ENCODE measurements at places on chromosomes 6 and 20.
A peak's percentile ranks its signal among the peaks of the same experiment; 100 is the strongest.

DNA sequence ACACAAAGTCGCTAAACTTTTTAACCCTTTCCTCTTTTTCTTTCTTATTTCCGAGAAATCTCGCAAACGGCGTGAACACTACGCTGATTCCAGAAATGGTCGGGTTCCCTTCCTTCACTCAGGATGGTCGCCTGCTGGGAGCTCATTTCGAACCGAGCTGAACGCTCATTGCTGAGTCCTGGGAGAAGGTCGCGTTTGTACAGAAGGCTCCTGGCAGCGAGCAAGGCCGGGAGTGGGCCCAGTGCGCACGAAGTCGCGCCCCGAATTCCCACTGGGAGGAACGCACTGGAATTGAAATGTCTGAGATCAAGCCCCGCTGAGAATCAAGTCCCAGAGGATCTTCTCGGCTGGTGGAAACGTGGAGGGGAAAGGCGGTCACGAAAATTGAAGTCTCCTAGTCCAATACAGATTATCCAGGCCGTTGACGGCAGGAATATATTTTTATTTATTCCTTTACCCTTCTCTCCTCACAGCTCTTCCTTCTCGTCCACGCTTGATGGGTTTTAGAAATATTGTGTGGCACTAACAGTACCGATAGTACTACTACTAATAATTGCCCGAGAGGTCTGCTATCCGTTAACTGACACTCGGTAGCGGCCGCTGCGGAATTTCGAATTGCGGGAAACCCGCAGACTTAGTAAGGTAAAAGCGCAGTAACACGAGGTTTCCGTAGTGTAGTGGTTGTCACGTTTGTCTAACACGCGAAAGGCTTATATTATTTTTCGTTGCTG lies 207.2 kb upstream of the ZNF184 start:
- DNase-seq: no peak

GRCh38 chr20:2101057-2101864 lies at the start of gene STK35:
Gene STK35, plus strand, starts transcription at chr20:2101827. Its CDS starts 55 bp downstream, at chr20:2101882.
- DNase-seq: no peak

DNA sequence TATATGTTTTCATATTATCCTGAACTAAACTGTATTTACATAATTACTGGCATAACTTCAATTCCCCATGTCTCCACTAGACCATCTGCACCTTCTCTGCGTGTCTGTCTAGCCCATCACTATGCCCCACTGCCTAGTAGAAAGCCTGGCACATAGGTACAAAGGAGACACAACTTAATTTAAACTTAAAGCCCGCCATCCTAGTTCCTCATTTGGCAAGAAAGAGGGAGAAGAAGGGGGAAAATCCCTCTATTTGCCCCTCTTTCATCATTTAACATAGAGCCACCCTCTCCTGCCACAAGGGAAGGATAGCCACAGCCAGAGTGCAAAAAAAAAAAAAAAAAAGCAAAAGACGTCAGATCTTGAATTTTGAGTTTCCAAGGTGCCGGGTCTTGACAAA lies 1.8 kb downstream of the PKIG start:
- no peak for DNase-seq

- no peak for DNase-seq
Observed at GRCh38 chr6:147711476-147711875, 203.0 kb downstream of the SAMD5 start.

- DNase-seq: no peak
Observed at GRCh38 chr6:22682979-22683378, 113.6 kb downstream of the HDGFL1 start.

DNA sequence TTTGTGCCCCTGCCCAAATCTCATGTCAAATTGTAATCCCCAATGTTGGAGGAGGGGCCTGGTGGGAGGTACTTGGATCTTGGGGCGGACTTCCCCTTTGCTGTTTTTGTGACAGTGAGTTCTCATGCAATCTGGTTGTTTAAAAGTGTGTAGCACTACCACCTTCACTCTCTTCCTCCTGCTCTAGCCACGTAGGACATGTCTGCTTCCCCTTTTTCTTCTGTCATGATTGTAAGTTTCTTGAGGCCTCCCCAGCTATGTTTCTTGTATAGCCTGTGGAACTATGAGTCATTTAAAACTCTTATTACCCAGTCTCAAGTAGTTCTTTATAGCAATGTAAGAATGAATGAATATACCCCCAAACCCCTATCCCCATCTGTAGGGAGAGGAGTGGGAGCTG lies 1013.7 kb upstream of the MAP3K7 start:
- DNase-seq: no peak

- DNase-seq: no peak
Observed at GRCh38 chr20:51966296-51966971, 164.1 kb upstream of the SALL4 start.

- DNase-seq: no peak
Observed at GRCh38 chr20:34331838-34332237, 28.7 kb upstream of the AHCY start.

DNA sequence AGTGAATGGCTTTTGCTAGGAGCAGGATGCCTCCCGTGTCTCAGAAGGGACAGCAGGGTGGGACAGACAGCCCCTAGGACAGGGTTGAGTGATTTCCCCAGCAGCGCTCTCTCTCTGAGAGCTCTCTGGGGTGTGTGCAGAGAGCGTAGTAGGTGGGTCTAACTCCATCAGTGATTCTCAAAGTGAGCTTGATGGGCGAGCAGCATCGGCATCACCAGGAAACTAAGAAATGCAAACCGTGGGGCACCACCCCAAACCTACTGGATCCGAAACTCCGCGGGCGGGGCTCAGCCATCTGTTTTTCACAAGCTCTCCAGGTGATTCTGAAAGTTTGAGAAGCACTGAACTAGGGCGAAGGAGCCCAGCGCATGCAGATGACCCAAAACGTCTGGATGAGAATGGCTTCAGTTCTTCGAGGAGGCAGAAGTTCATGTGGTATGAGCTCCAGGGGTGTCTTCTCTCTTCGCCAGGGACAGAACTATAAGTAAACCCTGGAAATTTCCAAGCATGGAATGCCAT lies 119.6 kb upstream of the RNF24 start:
- DNase-seq: no peak

DNA sequence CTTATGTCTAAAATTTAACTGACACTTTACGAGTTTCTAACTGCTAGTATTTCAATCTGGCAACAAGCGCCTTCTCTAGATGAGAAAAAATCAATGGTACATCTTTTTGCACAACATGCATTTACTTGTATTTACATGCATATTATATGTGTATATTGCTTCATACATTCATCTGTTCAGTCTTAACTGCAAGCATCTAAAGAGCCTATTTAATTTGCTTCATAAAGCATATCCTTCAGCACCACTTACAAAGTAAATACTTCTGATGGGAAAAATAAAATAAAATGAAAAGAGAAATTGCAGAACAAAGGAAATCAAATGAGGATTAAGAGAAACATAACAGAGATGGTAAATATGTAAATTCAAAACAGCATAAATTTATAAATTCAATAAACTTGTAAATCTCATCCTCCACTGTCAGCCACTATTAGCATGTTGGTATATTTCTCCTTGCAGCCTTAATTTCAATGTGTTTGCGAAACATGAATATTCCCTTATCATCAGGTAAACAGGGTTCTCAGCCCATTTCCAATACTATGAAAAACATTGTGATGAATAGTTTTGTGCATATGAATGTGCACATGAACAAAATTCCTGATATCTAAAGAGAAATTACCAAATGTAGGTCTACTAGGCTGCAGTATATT lies 332.5 kb upstream of the RUNX2 start:
- no peak for DNase-seq

- DNase-seq: no peak
Observed at GRCh38 chr20:48718786-48719578, 108.8 kb downstream of the PREX1 start.

DNA sequence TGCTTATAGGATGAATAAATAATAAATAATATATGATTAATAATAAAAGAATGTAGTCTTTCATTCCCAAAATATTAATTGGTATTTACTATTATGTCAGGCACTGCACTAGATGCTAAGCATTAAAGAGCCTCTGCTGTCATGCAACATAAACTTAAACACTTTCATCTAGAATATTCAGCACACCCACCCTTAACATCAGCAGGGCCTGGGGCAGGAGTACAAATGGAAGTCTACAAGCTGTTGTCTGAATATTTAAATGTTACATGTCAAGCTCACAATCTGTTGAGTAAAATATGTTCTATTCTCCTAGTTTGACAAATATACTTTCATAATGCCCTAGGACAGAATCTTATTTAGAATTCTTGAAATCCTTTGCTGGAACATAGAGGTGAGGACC lies 395.1 kb downstream of the EPM2A start:
- DNase-seq: no peak

GRCh38 chr20:51156041-51156982 lies 133.4 kb upstream of the KCNG1 start:
- peak; percentile 52 for DNase-seq

DNA sequence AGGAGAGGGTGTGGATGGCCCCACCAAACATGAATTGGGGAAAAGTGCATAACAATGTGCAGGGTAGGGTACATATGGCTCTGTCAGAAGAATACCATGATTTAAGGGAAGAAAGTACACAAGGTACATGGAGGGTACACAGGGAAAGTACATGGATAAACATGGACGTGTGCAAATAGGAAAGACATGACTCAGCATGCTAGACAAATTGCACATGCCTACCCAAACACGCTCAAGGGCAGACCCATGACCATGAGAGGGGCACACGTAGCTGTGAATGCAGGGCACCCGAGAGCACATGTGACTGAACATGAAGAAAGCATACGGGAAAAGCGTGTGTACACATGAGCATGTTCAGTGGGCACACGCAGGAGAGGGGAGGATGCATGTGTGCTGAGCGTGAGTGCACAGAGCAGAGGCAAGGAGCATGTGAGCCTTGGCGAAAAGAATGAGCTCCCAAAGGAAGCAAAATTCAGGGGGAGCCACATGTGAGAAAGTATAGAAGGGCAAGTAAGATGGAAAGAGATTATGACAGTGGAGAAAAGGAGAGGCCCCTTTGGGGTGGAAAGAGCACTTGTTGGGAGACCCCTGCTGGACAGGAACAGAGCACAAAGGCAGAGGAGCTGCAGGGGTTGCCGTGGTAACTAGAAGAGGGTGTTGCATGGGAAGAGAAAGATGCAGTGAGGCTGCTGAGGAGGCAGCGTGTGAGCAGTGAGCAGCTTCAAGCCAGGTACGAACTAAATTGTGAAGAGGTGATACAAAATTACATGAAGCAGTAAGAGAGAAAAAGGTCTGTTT lies 17.8 kb downstream of the OR2H2 start:
- DNase-seq: no peak

- peak; percentile 50 for DNase-seq
Observed at GRCh38 chr6:167581637-167582036, 245.1 kb upstream of the AFDN start.

- DNase-seq: no peak
Observed at GRCh38 chr20:59571551-59572314, 32.6 kb upstream of the PHACTR3 start.

DNA sequence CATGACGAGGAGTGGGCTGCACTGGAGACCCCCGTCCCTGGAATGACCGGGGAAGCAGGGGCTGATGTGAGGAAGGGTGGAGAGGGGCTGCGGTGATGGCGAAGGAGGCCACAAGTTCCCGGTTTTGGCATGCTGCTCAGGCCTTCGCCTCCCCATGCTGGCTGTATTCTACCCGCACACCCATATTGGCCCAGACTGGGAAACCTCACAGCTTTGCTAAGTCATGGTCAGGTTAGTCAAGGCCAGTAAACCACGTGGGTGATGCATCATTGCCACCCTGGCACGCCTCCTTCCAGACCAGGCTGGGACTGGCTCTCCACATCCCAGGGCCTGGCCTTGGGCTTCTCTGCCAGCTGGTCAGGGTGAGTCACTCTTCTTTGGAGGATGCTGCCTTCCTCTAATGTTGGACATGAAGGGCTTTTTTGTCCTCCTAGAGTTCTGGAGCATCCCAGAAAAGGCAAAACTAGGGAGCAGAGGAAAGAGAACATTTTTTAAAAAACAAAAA lies 53.8 kb downstream of the PCNA start:
- no peak for DNase-seq

- no peak for DNase-seq
Observed at GRCh38 chr20:41089555-41089954, 47.8 kb upstream of the PLCG1 start.

DNA sequence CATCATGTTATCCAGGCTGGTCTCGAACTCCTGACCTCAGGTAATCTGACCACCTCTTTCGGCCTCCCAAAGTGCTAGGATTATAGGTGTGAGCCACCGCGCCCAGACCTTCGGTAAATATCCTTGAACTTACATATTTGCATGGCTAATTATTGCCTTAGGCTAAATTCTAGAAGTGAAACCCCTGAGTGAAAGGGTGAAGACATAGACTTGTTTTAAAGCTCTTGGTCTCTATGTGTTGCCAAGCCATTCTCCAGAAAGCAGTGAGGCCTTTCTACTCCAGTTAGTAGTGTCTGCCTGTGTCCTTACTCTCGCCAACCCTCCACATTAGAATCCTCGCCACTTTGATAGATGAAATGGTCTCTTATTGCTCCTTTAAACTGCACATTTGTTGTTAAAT lies 2.6 kb upstream of the NOTCH4 start:
- DNase-seq: no peak

DNA sequence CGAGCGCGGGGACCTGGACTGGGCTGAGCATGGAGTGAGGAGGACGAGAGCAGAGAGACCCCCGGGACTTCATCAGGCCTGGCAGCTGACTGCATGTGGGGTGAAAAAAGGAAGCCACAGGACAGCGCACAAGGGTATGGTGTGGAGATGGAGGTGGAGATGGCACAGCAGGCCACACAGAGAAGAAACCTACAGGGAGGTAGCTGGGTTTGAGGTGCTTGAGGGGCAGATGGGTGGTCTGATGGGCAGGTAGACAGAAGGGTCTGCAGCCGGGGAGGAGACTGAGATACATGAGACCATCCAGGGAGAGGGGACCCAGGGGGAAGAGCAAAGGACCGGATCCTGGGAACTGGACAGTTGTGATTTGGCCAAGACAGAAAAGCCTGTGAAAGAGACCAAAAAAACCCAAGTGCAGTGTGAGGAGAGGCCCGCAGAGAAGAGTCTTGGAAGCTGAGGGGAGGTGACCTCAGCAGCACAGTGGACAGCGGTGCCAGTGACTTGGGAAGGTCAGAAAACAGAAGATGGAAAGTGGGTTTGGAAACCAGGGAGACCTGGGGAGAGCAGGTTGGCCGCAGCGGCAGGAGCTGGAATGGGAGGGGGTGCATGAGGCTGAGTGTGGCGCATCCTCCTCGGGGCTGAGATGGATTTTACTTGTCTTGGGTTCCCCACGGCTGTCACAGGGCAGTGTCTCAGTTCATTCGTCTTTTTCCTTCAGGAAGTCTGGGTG lies 5.5 kb downstream of the HLA-DPB1 start:
- DNase-seq: no peak

DNA sequence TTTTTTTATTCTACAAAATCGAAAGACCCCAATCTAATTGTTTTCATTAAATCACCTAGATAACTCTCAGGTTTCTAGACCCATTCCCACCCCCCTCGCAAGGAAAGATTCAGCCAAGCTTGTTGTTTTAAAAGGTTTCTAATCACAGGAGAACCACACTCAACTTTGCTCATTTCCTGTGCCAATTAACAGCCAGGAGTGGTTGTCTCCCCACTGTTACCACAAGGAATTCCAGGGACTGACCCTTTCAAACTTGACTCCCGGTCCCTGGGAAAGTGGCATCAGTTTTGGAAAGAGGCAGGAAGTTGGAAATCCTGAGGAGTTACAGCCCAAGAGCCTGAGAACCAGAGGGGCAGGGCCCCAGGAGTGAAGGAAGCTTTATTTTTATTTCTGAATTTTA lies 561.3 kb upstream of the JAG1 start:
- no peak for DNase-seq

GRCh38 chr6:43186706-43187105 lies 4.7 kb downstream of the CUL9 start:
- DNase-seq: no peak

GRCh38 chr6:66556936-66557335 lies 849.9 kb upstream of the EYS start:
- no peak for DNase-seq
